ENCODE measurements at places on chromosomes 2 and 18.
A peak's percentile ranks its signal among the peaks of the same experiment; 100 is the strongest.

DNA sequence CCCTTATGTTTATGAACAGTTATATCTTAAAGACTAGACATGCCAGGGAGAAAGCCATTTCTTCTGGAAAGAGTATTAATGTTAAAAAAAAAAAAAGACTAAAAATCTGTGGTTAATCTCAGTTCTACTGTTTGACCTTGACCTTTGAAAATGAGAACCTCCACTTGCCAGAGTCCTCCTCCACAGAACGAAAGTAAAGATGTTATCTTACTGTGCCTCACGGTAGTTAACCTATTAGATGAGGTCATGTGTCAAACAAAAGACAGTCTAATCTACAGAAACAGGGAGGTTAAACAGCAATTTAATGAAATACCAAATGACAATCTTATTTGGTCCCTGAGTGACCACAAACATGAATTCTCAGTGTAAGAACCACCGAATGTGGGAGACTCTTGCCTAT is 51.2 kb downstream of the SLC14A2 start:
- DNase-seq = no peak

DNA sequence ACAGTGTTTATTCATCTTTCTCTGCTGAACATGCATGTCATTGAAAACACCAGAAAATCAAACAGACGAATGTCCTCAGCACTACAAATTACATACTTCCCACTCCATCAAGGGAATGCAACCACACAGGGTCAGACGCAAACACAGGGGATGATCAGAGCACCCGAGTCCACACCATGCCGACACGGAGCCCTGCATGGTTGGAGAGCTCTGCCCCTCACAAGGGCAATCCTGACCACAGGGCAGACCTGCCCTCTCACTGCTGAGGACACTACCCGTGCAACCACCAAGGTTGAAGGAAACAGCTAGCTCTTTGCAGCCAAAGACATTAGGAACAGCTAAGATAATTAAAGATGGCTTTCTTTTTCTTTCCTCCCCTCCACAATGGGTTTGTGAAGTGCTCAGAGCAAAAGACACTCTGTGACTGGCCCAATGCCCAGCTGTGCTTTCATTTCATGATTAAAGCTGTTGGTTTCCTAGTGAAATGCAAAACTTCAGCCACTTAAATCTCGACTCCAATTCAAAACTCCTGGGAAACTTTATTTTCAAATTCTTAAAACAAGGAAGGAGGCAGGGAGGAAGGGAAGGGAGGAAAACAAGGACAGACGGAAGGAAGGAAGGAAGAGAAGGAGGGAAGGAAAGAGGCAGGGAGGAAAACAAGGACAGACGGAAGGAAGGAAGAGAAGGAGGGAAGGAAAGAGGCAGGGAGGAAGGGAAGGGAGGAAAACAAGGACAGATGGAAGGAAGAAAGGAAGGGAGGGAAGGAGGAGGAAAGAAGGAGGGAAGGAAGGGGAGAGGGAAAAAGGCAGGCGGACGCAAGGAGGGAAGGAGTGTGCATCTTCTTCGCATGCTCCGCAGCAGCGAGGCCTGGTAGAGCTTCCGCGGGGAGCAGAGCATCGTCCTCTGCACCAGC is 65.8 kb downstream of the NDUFA10 start:
- DNase-seq = no peak

DNA sequence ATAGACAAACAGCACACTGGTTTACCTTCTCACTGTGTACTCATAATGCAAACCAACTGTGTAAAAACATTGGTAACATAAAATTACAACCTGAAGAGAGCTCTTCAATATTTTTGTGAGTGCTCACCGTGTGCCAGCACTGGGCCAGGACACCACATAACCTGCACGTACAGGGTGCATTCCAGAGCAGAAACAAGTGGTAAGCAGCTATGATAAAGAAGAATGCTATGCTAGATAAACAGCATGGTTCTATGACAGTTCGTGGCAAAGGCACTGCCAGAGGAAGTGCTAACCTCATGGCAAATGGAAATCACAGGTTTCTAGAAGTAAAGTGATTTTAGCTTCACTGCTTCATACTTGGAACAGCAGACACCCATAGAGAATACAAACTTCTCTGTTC is 343.5 kb downstream of the MTX2 start:
- no peak for DNase-seq

- DNase-seq = no peak
These were observed 180.2 kb downstream of the RND3 start for GRCh38 chr2:150307258-150307657.

- DNase-seq = no peak
These were observed 138.5 kb upstream of the NETO1 start for GRCh38 chr18:73006331-73006730.

DNA sequence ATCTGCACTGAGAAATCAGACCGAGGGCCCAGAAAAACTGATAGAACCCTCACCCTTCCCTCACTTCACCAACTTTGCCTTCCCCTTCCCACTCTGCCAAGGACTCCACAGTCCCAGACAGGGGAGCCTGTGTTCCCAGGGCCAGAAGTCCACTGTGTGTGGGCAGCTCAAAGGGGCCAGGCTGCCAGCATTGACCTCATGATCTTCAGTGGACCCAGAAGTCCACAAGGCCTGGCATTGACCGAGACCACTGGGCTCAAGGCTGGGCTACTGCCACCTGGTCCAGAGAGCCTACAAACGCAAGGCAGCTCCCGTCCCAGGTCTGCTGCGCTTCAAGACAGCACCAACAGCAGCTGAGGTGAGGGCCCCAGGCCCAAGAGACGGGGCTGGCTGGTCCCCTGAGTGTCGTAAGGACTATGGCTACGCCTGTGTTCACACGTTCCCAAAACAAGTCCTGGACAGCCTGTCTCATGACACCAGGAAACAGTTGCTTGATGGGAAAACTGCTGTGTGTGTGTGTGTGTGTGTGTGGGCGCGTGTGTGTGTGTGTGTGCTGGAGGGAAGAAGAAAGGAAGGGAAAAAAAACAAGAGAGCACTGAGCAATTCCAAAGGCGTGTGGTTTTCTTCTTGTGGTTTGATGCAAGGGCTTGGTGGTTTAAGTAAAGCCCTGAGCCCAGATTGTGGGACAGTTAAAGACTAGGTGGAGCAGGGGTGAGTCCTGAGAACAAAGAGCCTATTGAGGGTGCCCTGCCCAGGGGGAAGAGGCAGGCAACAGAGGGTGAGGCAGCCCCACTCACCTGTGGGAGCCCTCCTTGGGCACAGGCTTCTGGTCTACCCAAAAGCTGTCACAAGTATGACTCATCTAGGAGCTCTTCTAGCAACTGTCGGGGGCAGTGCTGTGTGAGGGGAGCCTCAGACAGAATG is 46.6 kb upstream of the ZBTB7C start:
- DNase-seq = peak; percentile 60

- no peak for DNase-seq
These were observed 175.2 kb upstream of the SLC14A2 start for GRCh38 chr18:45439851-45440645.

- peak; percentile 38 for DNase-seq
These were observed 97.5 kb downstream of the SH3YL1 start for GRCh38 chr2:166381-166780.

DNA sequence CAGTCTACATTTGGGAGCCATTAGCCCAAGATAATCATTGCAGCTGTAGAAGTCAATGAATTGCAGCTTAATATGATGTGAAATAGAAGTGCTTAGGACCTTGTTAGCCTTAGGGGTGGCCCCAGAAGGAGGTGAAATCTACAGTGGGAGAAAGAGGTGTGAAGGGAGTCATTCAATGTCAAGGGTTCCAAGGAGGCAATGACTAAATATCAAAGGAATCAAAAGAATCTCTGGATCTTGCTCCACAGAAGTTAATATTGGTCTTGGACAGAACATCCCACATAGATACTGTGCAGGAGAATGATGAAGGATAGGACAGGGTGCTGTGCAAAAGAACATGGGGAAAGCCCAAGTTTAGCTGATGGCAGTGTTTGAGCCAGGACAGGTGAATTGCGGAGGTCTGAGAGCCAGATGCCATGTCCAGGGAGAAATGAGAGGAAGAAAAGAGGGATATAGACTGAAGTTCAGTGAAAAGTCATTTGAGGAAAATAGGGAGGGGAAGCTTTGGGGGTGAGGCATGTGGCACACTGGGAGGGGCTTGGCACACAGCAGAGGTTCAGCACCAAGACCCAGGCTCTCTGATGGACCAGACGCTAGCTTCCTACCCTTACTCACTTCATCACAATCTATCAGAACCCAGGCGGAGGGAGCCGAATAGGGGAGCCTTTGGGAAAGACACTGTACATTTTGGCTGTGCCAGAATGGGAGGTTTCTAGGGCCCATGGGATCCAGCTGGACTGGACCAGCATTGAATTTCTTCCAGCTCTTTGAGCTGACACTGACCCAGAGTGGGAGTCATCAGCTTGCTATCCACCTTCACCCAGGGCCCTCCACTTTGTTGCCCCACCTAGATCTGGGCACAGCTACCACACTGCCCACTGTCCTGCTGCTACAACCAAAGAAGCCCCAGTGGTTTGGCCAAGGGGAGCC is 2.2 kb downstream of the IL1F10 start:
- DNase-seq = no peak

DNA sequence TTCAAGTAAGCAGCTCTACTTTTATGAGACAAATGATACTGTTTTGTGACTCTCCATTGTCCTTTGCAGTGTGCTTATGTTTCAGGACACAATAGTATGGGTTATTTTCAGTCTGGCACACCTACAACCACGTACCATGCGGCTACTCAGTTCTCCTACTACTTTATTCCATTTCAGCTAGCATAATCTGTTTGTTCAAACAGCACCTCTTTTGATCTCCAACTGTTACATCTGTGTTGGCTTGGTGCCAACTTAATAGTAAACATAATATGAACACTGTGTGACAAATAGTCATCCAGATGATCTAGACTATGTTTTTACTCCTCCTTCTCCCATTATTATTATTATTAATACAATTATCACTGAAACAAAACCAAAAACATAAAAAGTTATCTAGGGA is 40.5 kb downstream of the MYO3B start:
- no peak for DNase-seq

- no peak for DNase-seq
These were observed 82.7 kb upstream of the ARHGAP28 start for GRCh38 chr18:6646801-6647200.

DNA sequence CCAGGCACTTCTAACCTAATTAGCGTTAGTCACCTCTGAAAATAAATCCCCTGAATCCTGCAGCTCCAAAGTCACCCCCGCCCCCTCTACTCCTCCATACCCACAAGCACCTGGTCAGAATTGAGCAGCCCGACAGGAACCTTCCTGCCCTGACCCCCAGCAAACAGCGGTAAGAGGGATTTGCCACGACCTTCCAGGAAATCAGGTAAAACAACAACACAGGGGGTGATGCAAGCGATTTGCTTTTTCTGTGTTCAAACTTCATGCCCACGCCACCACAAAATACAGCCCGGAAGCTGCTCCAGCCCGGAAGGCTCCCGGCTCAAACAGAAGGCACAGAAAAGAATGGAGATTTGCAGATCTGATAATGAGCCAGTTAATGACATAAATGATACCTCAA is 367.1 kb downstream of the GPD2 start:
- no peak for DNase-seq

DNA sequence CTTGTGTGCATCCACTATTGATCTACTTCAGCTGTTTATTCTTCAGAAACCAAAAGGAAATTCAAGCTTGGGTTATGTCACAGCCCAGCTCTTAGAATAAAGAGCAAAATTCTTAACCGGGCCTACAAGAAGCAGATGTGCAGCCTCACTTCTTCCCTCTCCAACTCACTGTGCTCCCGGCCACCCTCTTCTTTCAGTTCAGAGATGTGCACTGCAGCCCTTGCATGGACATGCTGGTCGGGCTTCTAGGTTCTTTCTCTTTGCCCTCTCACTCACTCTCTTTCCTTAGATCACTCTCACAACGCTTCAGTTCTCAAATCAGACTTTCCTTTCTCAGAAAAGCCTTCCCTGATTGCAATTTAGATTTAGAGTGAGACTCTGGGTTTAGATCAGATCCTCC is 104.1 kb downstream of the CHN1 start:
- no peak for DNase-seq

- no peak for DNase-seq
These were observed 705 bp downstream of the YES1 start for GRCh38 chr18:811182-811891.

- no peak for DNase-seq
These were observed 114.4 kb downstream of the ZNF385B start for GRCh38 chr2:179746981-179747380.

GRCh38 chr2:241575624-241576292 is 17.2 kb downstream of the BOK start:
- DNase-seq = no peak

DNA sequence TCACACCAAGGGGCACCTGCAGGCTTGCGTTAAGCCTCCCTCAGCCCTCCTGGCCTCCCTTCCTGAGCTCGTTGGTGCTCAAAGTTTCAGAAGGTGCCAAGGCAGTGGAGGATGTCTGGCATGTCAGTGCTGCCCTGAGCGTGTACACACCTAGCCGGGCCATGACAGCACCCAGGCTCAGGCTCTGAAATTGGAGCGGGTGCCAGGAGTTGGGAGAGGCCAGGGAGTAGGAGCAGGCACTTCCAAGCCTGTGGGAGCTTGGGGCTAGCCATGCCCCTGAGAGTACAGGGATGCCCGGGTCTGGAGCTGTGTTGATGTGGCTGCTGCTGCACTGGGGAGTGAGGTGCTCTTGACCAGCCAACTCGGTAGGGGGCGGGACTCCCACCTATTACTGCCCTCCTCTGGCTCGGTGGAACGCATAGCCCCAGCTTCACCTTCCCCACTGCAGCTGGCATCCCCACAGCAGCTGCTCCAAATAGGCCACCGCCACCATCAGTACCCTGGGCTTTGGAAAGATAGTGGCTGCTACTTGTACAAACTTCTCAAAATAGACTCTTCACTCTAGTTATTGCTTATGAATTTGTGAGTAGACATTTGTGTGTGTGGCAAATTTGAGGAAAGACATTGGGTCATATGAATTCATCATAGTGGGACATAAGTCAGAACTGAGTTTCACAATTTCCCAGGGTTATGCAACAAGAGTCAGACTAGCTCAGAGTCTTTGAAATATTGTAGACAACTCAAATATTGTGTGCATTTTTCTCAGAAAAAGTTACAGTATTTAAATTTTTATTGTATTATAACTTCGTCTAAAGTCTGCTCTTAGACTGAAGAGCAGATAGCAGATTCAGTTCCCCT is 6.8 kb upstream of the PCARE start:
- no peak for DNase-seq
